ENCODE measurements at places on chromosomes 3 and 15. TPM values are rescaled to one million over a fixed set of nuclear protein-coding genes. Genes with fewer than 3 reads are reported as not detected.

- H3K4me1 ChIP-seq: no peaks in the 10 kb centered on the region
- no peaks in the 10 kb centered on the region for H3K36me3 ChIP-seq
These were observed 78.5 kb upstream of the ROBO1 start for GRCh38 chr3:79846148-79846933.

DNA sequence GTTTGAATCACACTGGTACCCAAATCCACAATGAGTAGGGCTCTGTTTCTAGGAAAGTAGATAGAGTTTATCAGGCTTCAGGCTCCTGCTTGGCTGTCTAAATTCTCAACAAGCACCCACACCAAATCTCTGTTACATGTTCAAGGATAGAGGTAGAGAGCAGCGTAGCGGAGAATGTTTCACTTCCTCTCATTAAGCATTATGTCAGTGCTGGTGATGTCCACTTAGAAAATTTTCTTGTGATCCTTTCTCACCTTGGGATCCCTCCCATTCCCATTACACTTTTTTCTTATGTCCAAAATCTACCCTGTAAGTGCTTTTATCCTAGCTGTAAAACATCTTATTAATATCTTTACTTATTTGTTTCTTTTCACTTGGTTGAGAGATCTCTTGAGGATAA is 34.7 kb upstream of the GCSAM start:
- no peaks in the 10 kb centered on the region for H3K36me3 ChIP-seq
- H3K27me3 ChIP-seq: no peaks in the 10 kb centered on the region
- H3K4me3 ChIP-seq: no peak overlapping the region
- no peak overlapping the region for H3K27ac ChIP-seq
- H3K4me1 ChIP-seq: no peaks in the 10 kb centered on the region

DNA sequence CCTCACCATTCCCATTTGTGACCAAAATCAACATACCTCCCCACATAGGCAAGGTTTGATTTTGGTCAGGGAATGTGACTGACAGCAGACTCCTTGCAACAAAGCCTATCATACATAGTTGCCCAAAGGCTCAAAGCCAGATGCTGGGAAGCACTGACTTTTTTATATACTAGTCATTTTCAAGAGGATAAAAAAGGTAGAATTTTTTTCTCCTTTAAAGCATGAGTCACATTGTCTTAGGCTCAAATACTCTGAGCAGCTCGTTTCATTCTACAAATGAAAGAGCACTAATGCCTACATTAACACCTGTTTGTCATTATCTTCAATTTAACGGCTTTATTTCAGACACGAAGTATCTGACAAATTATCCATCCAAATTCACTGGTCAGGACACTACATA is 36.2 kb downstream of the ICE2 start:
- no peaks in the 10 kb centered on the region for H3K27me3 ChIP-seq
- no peaks in the 10 kb centered on the region for H3K36me3 ChIP-seq
- H3K4me1 ChIP-seq: no peaks in the 10 kb centered on the region

- no peak overlapping the region for H3K27ac ChIP-seq
- no peak overlapping the region for H3K4me3 ChIP-seq
- DNase-seq: no peak
- no peaks in the 10 kb centered on the region for H3K4me1 ChIP-seq
- no peaks in the 10 kb centered on the region for H3K36me3 ChIP-seq
These were observed 7.6 kb upstream of the NIPA1 start for GRCh38 chr15:22778796-22779195.

GRCh38 chr3:69201658-69202057 is 79.3 kb upstream of the LMOD3 start:
- H3K36me3 ChIP-seq: no peaks in the 10 kb centered on the region
- H3K4me3 ChIP-seq: no peak overlapping the region
- no peak for DNase-seq
- no peaks in the 10 kb centered on the region for H3K27me3 ChIP-seq
- H3K27ac ChIP-seq: no peak overlapping the region

DNA sequence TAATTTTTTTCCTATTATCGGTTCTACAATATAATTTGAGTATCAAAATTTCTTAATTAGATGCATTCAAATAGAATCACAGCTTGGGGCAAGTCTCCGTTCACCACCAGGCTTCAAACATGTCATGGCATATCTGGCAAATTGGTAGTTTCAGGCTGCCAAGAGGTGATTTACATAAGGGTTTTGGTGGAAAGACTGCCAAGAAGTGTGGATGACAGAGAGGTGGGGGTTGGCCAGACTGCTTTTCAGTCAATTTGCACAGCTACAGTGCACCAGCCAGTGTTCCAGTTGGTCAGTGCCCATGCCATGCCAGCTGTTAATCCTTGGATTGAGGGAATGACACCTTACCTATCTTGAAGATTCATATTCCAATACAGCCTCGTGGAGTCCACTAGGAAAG is 8.4 kb upstream of the GSK3B start:
- no peak overlapping the region for H3K4me3 ChIP-seq
- no peaks in the 10 kb centered on the region for H3K4me1 ChIP-seq
- H3K36me3 ChIP-seq: peaks cover 5% of the 10 kb centered on the region
- no peak for DNase-seq
- no peak overlapping the region for H3K27ac ChIP-seq
- no peaks in the 10 kb centered on the region for H3K27me3 ChIP-seq

GRCh38 chr3:187587076-187587475 is 83.1 kb downstream of the SST start:
- no peak overlapping the region for H3K27ac ChIP-seq
- H3K4me1 ChIP-seq: no peaks in the 10 kb centered on the region
- H3K27me3 ChIP-seq: no peaks in the 10 kb centered on the region
- no peak overlapping the region for H3K4me3 ChIP-seq

- no peak overlapping the region for H3K27ac ChIP-seq
- no peak for DNase-seq
- H3K27me3 ChIP-seq: no peaks in the 10 kb centered on the region
- no peak overlapping the region for H3K4me3 ChIP-seq
- no peaks in the 10 kb centered on the region for H3K36me3 ChIP-seq
- H3K4me1 ChIP-seq: no peaks in the 10 kb centered on the region
These were observed 818.2 kb upstream of the LMCD1 start for GRCh38 chr3:7683426-7683825.

- no peak overlapping the region for H3K4me3 ChIP-seq
- H3K4me1 ChIP-seq: no peaks in the 10 kb centered on the region
- DNase-seq: no peak
- H3K27ac ChIP-seq: no peak overlapping the region
These were observed 57.8 kb downstream of the BLM start for GRCh38 chr15:90774731-90775514.

- peaks cover 3% of the 10 kb centered on the region for H3K4me1 ChIP-seq
- H3K36me3 ChIP-seq: peaks cover 17% of the 10 kb centered on the region
- no peaks in the 10 kb centered on the region for H3K27me3 ChIP-seq
These were observed 570 bp downstream of the APH1B start for GRCh38 chr15:63277893-63278456.

DNA sequence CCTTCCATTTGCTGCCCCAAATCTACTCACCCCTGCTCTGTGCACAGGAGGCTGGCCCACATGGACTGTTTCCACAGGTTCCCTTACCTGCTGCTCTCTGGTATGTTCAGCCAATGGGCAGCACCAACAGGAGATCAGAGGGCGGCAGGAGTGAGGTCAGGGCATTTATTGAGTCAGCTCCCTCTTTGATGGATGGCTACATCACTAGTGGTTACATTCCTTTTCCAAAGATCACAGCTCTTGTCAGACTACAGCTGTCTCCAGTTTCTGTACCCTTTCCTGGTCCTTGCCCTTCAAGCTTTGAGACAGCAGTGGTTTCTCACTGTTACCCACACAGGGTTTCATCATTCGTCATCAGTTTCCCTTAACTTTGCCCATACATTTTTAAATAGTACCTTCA is 325.1 kb downstream of the SUCLG2 start:
- H3K27me3 ChIP-seq: no peaks in the 10 kb centered on the region
- H3K4me1 ChIP-seq: no peaks in the 10 kb centered on the region
- DNase-seq: no peak
- H3K27ac ChIP-seq: no peak overlapping the region
- no peak overlapping the region for H3K4me3 ChIP-seq
- H3K36me3 ChIP-seq: no peaks in the 10 kb centered on the region

DNA sequence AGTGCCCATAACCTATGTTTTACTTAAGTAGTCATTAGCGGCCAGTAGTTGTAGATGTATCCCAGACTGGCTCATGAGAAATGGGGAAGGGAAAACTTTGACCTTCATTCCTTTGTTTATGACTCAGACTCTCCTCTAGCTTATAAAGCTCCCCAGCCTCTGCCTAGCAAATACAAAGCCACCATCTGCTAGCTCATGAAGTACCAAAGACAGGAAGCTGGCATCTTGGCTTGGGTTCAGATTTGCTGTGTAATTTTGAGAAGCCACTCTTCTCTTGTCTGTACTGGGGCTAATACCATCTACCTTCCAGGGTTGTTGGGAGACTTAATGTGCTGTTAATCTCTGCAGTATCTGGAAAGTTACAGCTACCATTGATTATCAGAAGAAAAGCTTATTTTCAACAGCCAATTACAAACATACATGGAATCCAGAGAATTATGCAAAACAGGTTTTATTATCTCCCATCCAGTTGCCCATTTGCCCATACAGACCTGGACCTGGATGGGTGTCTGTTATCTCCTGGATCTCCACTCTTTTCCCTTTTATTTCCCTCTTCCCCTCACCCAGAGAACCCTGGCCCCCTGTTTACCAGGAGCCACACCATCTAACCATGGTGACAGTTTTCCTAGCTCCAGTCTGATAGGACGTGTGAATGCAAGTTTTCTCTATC is 153.8 kb downstream of the SEMA6D start:
- H3K4me1 ChIP-seq: peaks cover 20% of the 10 kb centered on the region
- DNase-seq: no peak
- H3K4me3 ChIP-seq: no peak overlapping the region
- no peaks in the 10 kb centered on the region for H3K27me3 ChIP-seq

- H3K36me3 ChIP-seq: no peaks in the 10 kb centered on the region
- H3K4me3 ChIP-seq: no peak overlapping the region
- H3K27me3 ChIP-seq: no peaks in the 10 kb centered on the region
- no peaks in the 10 kb centered on the region for H3K4me1 ChIP-seq
- no peak for DNase-seq
- H3K27ac ChIP-seq: no peak overlapping the region
These were observed 128.0 kb downstream of the BBX start for GRCh38 chr3:107650788-107651187.

- DNase-seq: no peak
- H3K4me3 ChIP-seq: no peak overlapping the region
- H3K4me1 ChIP-seq: no peaks in the 10 kb centered on the region
- H3K27me3 ChIP-seq: no peaks in the 10 kb centered on the region
- H3K27ac ChIP-seq: no peak overlapping the region
These were observed 7.7 kb downstream of the CXCR6 start for GRCh38 chr3:45950686-45951600.

The SLC49A4 gene
- 15.5 TPM for total RNA-seq

The SAMMSON gene
- total RNA-seq: 2.5 TPM

The RLBP1 gene
- not detected for total RNA-seq

The ZDHHC19 gene
- not detected for total RNA-seq

The IL16 gene
- total RNA-seq: 80.2 TPM

The SEMA5B gene
- total RNA-seq: 6.7 TPM

The GPR62 gene
- total RNA-seq: 0.87 TPM

All from tibial nerve (tissue), 4 donors.